ENCODE measurements at places on chromosomes 16 and 17.

- no peak for DNase-seq
Measured at GRCh38 chr16:73025151-73025855, 22.6 kb downstream of the ZFHX3 start.

DNA sequence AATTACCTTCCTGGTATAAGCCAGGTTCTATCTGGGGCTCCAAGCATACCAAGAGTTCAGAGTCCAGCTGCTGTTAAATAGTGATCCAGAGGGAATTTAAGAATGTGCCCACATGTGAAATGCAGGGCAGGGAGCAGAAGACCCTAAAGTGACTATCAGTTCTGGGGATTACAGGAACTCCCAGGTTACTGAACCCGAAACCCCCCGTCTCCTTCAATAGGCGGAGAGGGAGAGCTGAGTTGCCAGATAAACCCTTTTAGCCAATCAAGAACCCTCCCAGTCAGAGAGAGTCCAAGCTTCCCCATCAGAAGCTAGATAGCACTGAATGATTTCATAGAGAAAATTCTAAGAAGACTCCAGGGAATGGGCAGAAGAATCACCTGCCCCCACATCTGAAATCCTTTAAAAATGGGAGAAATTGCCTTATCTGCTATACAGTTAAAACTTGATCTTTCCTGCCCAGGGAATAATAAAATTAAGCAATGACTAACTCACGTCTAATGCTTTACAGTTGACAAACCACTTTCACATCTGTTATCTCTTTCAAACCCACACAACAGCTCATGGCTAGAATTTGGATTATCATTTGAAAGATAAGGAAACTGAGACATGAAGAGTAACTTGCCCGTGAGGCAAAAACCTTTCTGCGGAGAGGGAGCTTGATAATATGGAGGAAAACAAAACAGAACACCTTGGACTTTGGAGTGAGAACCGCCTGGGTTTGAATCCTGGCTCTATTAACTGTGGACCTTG lies 10.2 kb downstream of the NOG start:
- no peak for DNase-seq

DNA sequence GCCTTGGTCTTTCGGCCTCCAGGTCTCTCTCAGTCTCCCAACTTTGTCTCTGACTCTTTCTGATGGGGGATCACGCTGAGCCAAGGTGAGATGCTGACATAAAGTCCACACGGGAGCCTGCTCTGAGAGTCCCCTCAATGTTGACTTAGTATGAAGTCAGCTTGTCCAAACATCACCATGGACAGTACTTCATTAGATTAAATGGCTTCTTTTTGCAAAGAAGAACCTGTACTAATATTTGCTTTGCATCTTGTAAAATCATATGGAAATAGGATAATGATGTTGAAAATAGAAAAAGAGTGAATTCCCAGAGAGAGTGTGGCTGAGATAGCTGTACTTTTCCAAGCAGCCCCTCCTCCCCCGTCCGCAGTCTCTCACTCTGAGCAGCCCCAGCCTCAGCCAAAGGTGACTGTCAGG lies 56.7 kb upstream of the SIAH1 start:
- DNase-seq = no peak

- DNase-seq = no peak
Measured at GRCh38 chr17:36130346-36130745, 26.7 kb downstream of the CCL4 start.
